ENCODE measurements at places on chromosomes 11 and 22.
A peak's percentile ranks its signal among the peaks of the same experiment; 100 is the strongest.

- no peak for DNase-seq
These were observed 83.6 kb upstream of the PHOX2A start for GRCh38 chr11:72327606-72328005.

- DNase-seq = no peak
These were observed 1.9 kb upstream of the CYB5R3 start for GRCh38 chr22:42651134-42651533.

DNA sequence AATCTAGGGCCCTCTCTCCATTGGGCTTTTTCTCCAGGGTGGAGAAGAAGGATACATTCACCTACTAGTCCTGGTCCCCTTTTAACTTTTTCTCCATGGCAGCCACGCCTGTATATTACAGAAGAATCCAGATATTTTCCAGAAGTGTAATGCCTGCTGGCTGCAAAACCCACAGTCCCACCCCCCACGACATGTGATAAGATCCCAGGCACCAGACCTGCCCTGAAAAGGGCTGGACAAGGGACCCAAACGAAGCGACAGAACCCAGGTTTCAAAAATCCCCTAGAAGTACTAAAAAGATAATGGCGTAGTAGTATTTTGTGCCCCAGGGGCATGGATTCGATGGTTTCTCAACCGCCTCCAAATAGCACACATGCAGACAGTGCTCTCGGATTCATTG, 2.8 kb downstream of the WT1 start:
- DNase-seq = no peak

GRCh38 chr11:74720596-74721478, 10.4 kb downstream of the CHRDL2 start:
- DNase-seq = no peak

GRCh38 chr11:6319001-6319703, 1.1 kb downstream of the CAVIN3 start:
- DNase-seq = no peak

- DNase-seq = no peak
These were observed 12.9 kb upstream of the GNB1L start for GRCh38 chr22:19867617-19868016.

DNA sequence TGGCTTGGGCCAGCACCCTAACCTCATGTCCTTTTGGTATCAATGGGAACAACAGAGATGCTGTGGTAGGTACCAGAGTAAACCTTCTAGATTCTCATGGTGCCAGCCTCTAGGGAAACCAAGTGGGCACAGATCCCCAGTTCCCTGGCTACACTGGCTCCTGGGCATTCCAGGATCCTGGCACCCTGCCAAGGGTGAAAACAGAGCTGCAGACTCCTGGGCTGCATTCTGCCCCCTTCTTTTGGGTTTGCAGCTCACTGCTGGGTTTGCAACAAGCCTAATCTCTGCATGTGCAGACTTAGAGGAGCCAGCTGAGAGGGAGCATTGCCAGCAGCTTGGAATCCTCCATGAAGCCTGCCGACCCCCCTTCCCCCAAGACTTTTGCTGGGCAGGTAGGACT, 30.6 kb downstream of the PRDM11 start:
- no peak for DNase-seq

DNA sequence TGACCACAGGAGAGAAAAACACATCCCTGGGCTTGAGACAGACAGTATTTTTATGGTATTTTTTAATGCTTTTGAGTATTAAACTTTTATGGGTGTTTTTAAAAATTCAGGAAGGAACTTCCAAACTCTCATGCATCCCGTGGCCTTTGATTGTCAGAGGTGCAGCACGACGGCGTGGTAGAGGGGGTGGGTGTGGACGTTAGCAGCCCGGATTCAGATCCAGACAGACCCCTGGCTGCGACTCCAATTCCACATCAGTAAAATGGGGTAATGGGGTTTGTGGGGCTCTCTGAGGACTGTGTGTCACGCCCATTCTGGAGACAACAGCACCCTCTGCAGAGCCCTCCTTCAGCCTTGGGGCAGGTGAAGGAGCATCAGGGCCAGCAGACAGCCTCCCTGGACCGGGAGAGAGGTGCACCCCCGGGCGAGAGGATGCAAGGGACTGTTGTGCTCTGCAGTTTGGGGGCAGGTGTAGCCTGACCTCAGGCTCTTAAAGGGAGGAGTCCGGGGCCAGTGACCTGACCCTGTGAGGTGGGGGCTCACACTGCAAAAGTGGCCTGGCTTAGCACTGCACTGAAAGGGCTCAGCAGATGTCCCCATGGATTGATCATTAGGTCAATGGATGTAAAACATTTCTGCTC, 1024.3 kb downstream of the TBC1D22A start:
- no peak for DNase-seq

DNA sequence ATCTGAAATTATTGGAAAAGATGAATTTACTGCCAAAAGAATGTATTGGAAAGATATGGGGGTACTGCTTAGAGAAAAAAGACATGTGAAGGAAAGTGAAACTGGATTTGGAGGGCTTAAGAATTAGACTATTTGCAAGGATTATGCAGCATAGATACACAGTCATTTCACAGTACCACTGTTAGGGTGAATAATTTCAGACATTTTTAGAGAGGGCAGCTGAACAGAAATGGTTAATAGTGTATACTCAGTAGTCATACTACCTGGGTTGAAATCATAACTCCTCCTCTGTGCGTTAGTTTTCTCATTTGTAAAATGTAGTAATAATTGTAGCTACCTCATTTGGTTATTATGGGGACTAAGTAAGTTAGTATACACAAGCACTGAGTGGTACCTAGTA, 33.0 kb downstream of the GAS2 start:
- DNase-seq = no peak

DNA sequence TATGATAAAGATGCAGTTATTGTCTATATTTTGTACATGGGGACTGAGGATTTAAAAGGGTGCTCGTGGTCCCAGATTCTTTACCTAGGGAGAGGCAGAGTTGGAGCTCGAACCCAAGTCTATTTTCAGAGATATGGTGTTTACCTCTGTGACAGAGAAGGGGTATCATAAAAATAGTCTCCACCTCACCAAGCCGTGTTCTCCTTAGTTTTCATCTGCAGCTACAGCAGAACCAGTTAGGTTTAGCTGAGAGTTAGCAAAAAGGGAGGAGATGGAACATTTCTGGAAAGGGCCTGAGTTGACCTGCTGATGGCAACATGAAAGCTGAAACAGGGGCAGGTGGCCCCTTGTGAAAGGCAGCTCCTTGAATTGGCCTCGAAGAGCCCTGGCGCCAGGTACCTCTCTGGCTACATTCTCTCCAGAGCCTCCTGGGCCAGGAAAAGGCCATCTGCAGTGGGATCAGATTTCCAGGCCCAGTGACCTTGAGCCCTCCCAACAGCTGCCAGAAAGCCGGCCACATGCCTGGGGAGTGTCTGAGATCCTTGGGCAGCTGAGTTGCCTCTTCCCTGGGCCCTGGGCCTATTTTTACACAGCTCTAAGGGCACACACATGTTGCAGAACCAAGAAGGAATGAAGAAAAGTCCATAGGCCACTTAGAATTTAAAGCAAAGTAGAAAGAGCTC, 136.6 kb downstream of the NAV2 start:
- DNase-seq = no peak

DNA sequence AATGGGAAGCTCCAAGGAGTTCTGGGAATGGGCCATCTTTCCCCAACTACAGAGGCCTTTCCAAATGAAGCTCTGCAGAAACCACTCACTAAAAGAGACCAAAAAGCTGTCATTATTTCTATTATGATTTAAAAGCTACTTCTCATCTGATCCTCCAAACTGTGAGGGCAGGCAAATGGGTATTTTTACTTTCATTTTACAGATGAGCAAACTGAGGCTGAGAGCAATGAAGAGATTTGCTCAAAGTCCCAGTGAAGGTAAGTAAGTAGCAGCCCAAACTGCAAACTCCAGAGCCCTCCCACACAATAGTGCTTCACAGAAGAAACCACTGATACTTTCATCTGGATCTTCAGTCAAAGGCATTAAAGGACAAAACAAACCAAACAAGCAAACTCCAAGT, 1.4 kb downstream of the RSPH14 start:
- DNase-seq = no peak

- DNase-seq = no peak
These were observed 27.8 kb upstream of the DEPDC7 start for GRCh38 chr11:32987851-32988250.

DNA sequence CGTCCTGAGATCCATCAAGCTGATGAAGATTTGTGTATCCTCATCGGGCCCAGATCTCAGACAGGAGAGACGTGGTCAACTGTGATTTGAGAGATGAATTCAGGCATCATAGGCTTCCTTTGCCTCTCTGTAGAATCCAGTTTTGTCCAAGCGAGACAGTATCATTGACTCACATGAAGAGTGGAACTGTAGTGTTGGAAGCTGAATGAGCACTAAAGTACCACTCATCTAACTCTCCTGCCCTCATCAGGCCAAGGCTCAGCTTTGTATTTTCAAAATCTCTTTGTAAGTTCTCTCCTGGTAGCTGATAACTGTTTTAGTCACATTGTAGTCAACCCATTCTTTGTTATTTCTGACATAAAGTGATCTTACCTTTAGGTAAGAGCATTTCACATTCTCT, 85.1 kb downstream of the KIRREL3 start:
- DNase-seq = no peak

- DNase-seq = no peak
These were observed 413.2 kb downstream of the MIAT start for GRCh38 chr22:27070594-27070993.

DNA sequence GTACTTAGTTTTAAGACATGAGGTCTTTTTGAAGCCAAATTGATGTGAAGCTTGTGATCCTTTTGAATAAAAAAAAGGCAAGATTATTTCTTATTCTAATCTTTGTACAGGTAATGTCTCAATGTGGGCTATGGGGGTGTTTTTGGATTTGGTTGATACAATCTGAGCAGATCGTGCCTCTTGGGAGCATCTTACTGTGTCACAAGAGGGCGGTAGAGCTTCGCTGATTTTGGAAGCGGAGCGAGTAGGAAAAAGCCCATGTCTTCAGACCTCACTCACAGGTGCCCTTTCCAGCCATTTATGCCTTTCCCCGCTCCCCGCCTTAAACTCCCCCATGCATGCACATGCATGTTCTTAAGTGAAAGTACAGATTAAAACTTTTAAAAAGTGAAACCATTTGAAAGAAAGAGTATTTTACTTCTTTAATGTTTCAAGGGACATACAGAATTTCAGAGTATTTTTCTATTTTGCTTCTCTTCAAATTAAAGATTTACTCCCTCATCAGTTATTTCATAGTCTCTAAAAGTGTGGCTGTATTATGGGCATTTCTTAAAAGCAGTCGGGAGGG, 18.8 kb downstream of the DDX25 start:
- peak; percentile 63 for DNase-seq

GRCh38 chr11:1404461-1405185, 14.9 kb downstream of the BRSK2 start:
- DNase-seq = no peak

DNA sequence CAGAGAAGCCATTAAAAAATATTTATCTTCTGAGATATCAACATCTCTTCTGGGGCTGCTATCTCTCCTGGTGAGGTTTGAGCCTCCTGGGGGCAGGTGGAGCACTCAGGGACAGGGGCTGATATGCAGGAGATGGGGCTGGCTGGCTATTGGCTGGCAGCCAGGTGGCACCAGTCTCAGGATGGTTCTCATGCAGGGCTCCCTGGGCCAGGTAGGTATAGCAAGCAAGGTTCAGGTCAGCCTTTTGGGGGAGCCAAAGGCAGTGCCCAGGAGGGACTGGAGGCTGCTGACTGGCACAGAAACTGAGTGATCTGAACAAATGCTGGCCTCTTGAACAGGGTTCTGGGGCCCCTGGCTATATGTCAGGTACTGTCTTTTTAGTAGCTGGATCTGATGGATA, 29.7 kb upstream of the EMSY start:
- DNase-seq = no peak

GRCh38 chr22:46777609-46777970, 15.1 kb downstream of the TBC1D22A start:
- no peak for DNase-seq

DNA sequence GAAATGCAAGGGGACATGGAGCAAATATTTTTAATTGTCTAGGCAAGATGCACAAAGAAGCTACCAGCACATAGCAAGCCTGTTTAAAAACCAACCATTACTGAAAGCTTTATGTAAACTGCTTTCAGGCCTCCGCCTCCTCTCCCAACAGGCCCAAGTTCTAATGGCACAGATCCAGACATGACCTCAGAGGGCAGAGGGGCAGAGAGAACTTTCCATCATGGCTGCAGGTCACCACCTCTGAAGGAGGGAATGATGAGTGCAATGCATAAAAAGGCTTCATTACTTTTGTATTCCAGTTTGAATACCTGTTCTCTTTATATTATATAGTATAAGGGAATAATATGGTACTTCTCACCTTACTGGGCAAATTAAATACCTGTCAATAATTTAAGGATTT, 15.2 kb downstream of the DDX17 start:
- no peak for DNase-seq

DNA sequence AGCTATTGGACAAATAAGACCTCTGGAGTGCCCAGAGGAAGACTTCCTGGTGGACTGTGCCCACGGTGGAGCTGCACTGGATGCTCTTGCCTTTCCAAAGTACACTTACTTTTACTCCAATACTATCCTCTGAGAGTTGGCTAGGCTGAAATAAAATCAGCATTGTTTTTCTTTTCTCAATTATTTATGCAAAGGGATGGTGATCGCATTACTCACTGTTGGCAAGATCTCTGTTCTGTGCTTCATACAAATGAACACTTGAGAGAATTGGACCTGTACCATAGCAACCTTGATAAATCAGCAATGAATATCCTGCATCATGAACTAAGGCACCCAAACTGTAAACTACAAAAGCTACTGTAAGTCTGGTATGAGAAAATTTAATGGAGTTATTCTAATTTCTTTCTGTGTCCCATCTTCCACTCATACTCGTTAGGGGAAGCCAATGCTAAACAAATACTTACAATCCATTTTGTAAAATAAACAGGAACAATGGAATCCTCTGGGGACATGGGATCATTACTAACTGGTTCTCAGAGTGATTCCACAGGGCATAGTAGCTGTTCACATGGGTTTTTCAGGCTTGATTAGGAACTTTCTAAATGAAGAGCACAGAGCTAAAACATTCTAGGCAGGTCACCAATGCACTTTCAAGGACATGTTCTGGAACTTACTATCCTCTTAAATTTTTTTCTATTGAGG, 26.3 kb downstream of the NLRP14 start:
- no peak for DNase-seq

GRCh38 chr22:49370627-49371301, 456.9 kb downstream of the BRD1 start:
- no peak for DNase-seq

- DNase-seq = no peak
These were observed 48.8 kb downstream of the NAT10 start for GRCh38 chr11:34154059-34154875.

DNA sequence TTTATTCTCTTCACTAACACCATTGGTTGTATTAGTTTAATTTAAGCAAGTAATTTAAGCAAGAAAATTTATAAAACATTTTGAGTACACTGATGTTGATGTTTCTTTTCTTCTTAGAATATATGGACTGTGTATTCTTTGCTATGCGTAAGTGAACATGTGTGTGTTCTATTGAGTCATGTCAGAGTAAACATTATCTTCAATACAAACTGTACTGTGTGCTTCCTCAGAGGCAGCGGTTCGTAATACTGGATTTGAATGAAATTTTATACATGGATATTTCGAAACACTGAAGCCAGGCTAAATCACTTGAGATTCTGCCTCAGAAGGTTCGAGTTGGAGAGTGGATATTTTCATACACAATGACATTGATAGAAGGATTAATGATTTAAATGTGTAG, 452.6 kb downstream of the LUZP2 start:
- no peak for DNase-seq

Measured in NCI-H460 (cell line).